ENCODE measurements at places on chromosomes 6 and 20.
A peak's percentile ranks its signal among the peaks of the same experiment; 100 is the strongest.

DNA sequence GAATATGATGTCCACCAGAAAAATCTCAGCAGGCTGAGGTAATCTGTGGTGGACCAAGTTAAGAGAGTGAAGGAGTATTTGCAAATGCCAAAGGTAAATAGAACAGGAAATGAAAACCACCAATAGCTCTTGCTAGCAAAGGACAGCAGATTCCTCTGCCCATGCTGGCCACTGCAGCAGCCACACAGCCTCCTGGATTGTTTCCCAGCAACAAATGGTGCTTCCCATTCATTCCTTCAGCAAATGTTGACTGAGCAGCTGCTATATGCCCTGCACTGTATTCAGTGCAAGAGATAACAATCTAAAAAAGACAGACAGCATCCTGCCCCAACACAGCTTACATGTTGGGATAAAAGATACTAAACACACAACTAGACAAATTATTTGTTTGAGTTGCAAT, 11.0 kb downstream of the ROS1 start:
- DNase-seq: no peak

DNA sequence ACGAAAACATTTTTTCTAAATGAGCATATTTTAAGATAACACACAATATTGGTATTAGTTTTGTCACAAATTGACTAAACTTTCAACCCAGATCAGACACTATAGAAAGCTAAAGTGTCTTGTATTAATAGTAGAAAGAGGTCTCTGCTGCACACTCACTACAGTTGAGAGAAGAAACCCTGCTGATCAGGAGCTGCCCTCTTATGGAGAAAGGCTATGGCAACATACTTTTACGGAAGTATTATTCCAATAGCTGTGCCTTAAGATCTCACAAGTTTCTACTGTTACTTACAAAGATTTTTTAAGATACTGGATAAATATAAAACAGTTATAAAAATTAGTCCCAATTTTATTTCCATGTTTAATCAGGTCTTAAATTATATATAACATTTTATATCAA, 155.7 kb downstream of the RIMS1 start:
- no peak for DNase-seq

- DNase-seq: no peak
Measured at GRCh38 chr6:139635401-139636130, 261.1 kb upstream of the CITED2 start.

- DNase-seq: no peak
Measured at GRCh38 chr20:9415426-9415825, 99.0 kb upstream of the LAMP5 start.

GRCh38 chr6:18293076-18293904, 29.0 kb upstream of the DEK start:
- no peak for DNase-seq

DNA sequence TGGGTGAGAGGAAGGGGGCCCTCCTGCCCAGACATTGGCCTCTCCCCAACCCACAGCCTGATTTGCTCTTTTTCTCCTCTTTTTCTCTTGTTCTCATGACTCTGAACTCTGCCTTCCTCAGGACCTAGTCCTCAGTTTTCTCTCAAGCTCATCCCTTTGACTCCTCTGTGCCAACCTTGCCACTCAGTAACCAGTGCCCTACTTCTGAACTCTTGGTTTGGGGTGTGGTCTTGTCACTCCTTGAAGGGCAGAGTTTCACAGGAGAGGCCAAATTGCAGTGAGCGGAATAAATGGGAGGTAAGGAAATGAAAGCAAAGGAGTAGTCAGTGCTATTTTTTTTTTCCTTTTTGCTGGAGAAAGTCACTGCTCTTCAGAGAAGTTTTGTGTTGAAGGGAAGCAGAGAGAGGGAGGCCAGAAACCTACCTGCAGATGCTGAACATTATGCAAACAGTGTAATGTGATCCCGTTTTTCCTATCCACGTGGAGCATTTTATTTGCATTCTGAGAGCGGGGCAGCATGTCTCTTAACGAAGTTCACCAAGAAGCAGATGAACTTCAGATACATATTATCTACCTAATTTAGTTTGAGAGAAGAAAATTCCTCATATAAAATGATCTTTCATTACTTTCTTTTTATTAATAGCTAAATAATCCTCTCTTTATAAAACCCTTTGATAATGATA, 26.9 kb downstream of the CFAP61 start:
- DNase-seq: no peak

DNA sequence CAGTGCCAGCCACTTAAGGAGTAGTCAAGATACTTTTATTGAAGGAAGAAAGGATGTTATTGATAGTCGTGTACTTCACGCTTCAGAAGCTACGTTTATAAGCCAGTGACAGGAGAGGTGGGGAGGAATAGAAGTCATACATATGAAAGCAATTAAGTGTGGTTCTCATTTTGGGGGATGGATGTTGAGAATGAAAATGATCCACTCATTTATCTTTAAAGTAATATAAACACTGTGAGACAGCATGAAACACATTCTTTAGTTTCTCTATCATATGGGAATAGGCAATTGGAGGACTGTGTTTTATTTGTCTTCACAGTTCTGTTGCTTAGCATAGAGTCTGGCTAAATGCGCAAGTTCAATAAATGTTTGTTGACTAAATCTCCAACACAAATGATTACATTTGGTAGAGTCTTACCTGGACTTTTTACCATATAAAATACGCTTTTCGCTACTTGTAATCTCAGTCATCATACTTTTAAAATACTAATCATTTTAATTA, 35.2 kb downstream of the AK9 start:
- no peak for DNase-seq

GRCh38 chr6:32862725-32863124, 8.7 kb downstream of the PSMB9 start:
- no peak for DNase-seq

- no peak for DNase-seq
Measured at GRCh38 chr20:2509794-2510193, 1.1 kb upstream of the ZNF343 start.

DNA sequence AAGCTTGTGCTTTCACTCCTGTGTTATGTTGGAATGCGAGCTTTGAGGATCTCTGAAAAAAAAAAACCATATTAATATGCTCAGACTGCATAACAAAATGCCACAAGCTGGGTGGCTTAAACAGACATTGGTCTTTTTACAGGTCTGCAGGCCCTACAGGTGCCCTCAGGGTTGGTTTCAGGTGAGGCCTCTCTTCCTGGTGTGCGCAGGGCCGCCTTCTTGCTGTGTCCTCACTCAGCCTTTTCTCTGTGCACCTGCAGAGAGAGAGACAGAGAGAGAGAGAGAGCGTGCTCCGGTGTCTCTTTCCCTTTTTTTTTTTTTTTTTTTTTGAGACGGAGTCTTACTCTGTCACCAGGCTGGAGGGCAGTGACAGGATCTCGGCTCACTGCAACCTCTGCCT, 114.1 kb upstream of the SNX9 start:
- no peak for DNase-seq

GRCh38 chr6:142045380-142046278, 87.1 kb upstream of the GJE1 start:
- no peak for DNase-seq

GRCh38 chr6:69232911-69233448, 563.8 kb downstream of the LMBRD1 start:
- DNase-seq: peak; percentile 72

DNA sequence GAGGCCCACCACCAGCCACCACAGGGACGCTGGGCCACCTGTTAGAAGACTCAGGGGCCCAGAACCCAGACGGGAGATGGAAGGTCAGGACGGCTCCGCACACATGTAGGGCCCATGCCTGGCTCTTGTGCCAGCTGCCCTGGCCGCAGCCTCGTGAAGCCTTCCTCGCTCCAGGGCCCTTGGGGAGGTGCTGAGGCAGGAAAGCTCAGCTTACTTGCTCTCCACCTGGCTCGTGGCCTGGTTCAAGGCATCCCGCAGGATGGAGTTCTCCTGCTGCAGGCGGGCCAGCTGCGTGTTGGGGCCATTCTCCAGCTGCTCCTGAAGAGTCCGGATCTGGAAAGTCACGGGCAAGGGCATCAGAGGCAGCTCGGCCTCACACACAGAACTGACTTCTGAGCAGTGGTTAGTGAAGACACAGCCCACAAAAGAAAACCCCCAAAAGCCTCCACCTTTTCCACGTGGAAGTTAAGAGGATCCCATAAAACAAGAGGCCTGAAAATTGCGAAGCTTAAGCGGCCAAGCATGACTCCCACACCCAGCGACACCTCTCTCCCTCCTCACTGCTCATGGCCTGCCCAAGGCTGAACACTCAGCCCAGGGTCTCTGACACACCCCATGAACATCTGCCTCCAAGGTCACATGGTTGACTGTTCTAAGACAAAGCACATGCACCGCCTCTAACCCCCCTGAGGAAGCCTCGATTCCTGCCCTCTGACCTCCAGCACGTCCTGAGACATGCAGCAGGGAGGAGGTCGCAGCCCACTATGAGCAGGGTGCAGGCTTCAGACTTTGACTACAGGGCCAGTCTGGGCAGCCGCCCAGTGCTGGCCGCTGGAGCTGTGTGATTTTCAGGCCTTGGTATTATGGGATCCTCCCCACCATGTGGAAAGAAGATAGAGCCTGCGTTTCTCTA, 46.5 kb downstream of the RRBP1 start:
- DNase-seq: no peak

GRCh38 chr20:46351357-46352058, 43.2 kb upstream of the CDH22 start:
- no peak for DNase-seq

DNA sequence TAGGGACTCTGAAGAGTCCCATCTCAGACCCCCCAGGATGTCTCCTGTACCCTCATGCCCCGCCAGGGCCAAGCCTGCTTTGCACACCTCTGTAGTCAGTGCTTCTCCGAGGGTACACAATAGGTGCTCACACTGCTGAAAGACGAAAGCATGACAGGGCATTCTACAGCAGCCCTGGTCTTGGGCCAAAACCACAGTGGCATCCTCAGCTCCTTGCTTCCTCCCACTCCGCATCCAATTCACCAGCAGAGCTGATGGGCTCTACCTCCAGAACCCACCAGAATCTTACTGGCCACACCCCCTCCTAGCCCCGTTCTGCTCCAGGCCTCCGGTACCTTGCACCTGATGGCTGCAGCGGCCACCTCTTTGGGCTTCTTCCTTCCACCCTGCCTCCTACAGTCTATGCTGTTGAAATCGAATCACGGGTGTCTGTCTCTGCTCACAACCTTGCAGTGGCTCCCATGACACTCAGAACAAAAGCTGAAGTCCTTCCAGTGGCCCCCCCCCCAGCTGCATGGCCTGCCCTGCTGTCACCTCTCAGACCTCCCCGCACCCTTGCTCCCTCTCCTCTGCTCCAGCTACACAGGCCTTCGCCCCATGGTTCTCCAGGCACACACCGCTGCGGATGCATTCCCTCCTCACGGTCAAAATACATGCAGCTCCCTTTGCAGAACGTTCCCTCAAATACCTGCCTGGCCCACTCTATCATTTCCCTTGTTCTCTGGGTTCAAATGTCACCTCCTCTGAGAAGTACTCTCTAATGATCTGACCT, 1.2 kb downstream of the ANGPT4 start:
- no peak for DNase-seq

DNA sequence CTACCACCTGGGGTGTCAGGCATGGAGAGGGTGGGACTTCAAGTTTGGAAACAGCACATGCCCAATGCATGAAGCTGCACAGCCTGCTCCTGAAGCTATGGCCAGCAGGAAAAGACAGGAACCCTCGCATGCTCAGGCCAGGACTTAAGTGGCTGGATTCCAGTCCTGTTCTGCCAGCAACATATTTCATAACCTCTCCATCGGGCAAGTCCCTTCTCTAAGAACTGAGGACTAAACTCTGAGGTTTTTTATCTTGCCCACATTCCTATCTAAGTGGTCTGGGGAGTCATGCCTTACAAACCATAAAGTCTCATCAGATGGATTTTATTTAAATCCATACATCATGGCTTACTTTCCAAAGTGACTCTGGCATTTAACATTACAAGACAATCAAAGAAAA, 27.5 kb upstream of the AGPAT4 start:
- no peak for DNase-seq

DNA sequence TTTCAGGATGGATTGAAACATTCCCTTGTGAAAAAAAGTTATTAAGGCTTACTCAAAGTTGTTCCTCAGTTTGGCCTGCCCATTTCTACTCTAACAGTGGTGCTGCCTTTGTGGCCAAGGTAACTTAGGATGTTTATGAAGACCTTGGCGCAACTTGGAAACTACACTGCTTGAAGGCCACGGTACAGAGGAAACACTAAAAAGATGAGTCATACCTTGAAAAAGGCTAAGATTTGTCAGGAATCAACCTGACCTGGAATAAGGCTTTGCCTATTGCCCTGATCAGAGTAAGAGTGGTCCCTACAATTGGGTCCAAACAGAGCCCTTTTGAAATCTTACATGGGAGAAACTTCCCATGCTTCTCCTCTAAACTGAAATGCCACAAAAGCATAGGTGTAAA, 119.9 kb upstream of the MOCS1 start:
- DNase-seq: no peak

- no peak for DNase-seq
Measured at GRCh38 chr6:53731866-53732636, 62.8 kb upstream of the LRRC1 start.

Measured in activated naive CD4-positive, alpha-beta T cell treated with anti-CD3 and anti-CD28 coated beads, Interleukin-2, amount 10 ng/mL, durations not matched to agents 7 days and 5 days (primary cell).